ENCODE measurements at places on chromosomes 5 and 9.

- DNase-seq: no peak
Observed at GRCh38 chr9:70533492-70533891, 119.0 kb upstream of the KLF9 start.

GRCh38 chr5:144429405-144429804, 258.7 kb downstream of the KCTD16 start:
- no peak for DNase-seq

DNA sequence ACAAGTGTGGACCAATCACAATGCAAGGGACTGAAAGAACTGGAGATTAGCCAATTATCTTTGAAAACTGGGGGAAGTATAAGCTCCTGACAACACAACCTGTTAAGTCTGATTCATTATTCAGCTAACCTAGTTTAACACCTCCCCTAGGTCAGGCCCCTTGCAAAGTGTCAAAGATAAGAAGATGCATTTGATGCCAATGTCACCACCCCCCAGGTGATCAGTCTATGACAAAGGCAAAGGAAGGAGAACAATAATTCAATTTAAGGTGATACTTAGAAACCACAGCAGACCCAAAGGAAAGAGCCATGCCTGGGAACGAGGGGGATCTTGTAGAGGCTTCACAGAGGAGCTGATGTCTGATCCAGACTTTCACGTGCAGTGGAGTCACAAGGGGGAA, 137.9 kb downstream of the FBXL7 start:
- DNase-seq: no peak

- DNase-seq: no peak
Observed at GRCh38 chr9:118651511-118651910, 717.7 kb downstream of the BRINP1 start.

DNA sequence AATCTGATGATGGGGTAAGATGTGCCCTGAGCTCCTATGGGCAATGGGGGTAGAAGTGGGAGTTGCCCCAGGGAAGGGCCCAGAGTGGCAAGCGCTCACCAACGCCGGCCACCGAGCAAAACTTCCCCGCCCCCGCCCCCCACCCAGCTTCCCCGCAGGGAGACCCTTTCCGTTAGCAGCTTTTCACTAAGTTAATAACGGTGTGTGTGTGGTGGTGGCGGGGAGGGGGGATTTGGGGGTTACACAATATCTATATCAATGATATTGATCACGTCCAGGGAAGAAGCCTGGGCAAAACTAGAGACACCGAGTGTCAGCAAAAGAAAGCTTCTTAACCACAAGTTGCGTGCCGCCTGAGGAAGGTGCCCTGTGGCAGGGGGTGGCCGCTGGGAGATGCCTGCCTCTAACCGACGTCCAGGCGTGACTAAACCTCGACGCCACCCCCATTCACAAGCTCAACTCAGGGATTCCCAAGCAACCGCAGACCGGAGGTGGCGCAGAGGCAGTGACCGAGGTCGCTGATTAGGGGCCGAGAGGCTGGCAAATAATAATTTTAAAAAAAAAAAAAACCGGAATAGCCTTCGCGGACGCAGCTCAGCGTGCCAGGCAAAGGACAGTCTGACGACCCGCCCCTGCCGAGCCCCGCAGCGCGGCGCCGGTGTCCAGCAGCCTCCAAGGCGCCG, 222.6 kb downstream of the MEF2C start:
- DNase-seq: no peak

- no peak for DNase-seq
Observed at GRCh38 chr9:24118190-24118589, 292.1 kb upstream of the ELAVL2 start.

DNA sequence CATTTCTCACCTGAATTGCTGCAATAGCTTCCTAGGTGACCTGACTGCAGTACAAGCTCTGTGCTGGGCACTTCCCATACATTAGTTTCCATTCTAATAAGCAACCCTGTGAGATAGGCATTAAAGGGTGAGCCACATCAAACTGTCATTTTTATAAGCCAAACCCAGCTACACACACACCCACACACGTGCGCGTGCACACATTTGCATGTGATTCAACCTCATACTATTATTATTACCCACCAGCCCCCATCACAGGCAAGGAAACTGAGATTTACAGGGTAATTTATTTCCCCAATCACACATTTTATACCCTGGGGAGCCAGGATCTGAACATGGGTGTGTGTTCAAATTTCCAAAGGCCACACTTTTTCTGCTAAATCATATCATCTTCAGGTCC, 93.6 kb downstream of the TTLL11 start:
- DNase-seq: no peak

GRCh38 chr9:136671646-136672430, 9.1 kb downstream of the EGFL7 start:
- DNase-seq: no peak

DNA sequence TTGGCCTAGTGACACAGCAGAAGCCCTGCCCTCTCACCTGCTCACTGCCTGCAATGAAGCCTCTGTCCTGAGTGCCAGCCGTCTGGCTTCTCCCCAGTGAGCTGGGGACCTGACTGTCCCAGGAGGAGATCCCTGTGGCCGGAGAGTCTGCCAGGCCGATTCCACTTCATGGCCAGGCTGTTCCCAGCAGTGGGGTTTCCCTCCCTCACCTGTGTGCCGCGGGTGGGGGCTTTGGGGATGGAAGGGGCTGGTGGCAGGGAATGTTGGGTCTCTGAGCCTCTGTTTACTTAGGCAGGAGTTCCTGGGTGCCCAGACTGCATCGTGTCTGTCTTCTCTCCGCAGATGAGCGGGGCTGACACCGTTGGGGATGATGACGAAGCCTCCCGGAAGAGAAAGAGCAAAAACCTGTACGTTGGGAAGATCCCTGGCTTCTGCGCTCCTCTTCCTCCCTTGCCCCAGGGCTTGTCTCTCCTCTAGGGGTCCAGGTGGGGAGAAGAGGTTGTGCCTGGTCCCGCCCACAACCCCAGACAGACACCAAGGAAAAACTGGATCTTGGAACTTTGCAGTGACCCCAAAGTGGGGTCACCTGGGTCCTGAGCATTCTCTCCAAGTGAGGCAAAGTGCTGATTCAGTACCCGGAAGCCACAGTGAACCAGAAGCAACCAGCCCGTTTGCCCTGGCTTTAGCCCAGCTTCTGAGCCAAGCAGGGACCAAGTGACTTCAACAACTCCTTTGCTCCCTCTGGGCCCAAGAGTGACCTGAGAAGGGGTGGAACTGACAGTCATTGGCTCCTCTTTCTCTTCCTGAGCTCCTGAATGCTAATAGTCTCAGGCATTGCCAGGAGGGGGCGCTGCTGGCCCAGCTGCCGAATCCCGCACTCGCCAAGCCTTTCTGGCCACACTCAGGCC, 127.7 kb downstream of the RGS3 start:
- DNase-seq: peak; percentile 89

GRCh38 chr9:132288361-132288760, 66.4 kb downstream of the SETX start:
- DNase-seq: no peak

- DNase-seq: no peak
Observed at GRCh38 chr9:30459156-30459555, 1925.3 kb upstream of the ACO1 start.

- peak; percentile 28 for DNase-seq
Observed at GRCh38 chr5:133396187-133396741, 216.1 kb downstream of the FSTL4 start.

- no peak for DNase-seq
Observed at GRCh38 chr9:83792746-83793145, 24.8 kb downstream of the GKAP1 start.

DNA sequence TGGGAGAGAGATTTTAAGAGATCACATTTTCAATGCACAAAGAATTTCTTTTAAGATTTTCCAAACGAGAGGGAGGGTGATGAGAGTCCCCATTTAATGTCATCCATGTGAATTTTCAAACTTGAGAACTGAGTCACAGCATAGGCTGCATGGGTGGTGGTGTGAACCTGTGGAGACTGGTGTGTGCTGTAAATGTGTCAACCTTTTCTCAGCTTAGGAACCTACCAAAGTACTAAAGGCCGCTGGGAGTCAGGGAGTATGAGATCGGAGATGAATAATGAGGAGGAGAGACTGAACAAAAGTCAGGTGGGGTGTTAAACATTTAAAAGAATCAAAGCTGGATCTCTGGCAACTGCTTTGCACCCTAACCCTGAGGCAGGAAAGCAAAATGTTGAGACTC, 7.5 kb downstream of the ALDH1A1 start:
- DNase-seq: no peak

DNA sequence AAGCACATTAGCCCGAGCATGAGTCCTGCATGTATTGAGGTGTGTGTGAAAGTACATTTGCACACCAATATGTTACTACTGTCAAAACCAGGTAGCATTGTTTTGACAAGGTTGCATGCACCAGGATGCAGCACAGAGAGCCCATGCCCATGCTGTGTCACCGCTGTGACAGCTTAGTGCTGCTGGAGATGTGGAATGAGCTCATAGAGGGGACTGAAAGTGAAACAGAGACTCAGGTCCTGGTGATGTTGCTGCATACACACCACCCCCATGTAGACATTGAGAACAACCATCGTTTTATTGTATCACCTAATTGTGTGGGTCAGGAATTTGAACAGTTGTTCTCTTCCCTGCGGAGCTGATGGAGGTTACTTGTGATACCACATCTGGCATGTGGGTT, 53.0 kb downstream of the GADD45G start:
- DNase-seq: no peak

- no peak for DNase-seq
Observed at GRCh38 chr5:93586736-93587596, 3.9 kb downstream of the NR2F1 start.

- no peak for DNase-seq
Observed at GRCh38 chr9:82127465-82127864, 138.9 kb downstream of the SPATA31D1 start.

GRCh38 chr5:6936031-6936430, 222.8 kb downstream of the TENT4A start:
- no peak for DNase-seq

DNA sequence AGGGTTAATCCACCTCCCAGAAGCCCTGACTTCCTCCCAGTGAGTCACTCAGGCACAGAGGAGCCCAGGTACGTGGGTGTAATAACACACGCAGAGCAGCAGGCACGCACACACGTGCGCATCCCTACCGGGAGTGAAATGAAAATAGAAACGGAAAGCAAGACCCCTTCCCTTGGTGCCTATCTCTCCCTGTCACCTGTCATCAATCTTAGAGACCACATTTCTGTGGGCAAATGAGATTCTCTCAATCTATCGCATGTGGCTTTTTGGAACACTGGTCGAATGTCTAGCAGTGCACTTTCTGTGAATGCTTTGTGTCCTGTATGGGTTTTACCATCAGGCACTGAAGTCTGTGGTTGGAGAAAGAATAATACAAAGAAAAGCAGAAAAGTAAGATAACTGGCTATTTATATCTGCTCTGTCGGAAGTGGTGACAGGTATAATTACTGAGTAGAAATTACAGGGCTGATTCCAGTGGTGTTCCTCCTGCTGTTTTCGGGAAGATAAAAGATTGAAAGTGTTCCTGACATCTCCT, 137.7 kb upstream of the GRIA1 start:
- DNase-seq: no peak

DNA sequence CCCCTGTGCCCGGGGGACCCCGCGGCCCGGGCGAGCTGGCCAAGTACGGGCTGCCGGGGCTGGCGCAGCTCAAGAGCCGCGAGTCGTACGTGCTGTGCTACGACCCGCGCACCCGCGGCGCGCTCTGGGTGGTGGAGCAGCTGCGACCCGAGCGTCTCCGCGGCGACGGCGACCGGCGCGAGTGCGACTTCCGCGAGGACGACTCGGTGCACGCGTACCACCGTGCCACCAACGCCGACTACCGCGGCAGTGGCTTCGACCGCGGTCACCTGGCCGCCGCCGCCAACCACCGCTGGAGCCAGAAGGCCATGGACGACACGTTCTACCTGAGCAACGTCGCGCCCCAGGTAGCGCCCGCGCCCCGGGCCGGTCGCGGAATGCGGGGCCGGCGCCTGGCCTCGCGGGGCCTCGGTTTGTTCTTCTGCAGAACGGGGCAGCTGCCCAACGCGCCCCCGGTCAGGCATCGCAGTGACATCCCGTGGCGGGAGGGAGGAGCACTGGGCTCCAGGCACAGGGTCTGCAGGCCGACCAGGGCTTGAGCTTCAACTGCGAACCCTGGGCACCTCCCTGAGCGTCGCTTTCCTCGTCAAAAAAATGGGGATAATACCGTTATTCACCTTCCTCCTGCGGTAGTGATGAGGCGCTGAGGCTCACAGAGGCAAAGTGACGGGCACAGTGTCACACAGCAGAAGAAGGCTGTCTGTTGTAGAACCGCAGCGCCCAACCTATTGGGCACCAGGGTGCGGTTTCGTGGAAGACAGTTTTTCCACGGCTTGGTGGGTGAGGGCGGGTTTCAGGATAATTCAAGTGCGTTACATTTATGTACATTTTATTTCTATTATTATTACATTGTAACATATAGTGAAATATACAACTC, 777 bp downstream of the ENDOG start:
- peak; percentile 59 for DNase-seq

DNA sequence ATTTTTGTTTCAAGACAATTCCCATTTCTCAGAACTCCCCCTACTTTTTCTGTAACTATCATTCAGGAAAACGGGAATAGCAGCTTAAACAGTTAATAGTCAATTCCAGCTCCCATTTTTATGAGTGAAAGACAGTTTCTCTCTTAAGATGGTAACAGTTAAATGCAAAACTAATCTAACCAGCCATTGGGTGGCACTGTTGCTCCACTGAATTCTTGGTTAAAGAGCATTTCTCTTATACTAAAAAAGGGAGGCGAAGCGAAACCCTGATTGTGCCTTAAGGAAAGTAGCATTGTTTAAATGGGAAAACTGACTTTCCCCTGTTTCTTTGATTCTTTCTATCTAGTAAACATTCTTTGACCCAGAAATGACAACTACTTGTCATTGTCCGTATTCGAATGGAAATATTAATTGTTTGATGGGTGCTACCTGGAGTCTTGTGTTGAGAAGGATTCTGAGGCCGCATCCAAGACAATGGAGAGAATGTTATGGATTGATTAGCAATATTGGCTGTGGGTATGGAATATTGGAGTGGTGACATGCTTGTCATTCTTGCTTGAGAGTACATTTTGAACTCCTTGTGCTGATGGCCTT, 507.8 kb downstream of the MAT2B start:
- DNase-seq: peak; percentile 55

GRCh38 chr9:6926436-6926835, 168.7 kb downstream of the KDM4C start:
- no peak for DNase-seq

DNA sequence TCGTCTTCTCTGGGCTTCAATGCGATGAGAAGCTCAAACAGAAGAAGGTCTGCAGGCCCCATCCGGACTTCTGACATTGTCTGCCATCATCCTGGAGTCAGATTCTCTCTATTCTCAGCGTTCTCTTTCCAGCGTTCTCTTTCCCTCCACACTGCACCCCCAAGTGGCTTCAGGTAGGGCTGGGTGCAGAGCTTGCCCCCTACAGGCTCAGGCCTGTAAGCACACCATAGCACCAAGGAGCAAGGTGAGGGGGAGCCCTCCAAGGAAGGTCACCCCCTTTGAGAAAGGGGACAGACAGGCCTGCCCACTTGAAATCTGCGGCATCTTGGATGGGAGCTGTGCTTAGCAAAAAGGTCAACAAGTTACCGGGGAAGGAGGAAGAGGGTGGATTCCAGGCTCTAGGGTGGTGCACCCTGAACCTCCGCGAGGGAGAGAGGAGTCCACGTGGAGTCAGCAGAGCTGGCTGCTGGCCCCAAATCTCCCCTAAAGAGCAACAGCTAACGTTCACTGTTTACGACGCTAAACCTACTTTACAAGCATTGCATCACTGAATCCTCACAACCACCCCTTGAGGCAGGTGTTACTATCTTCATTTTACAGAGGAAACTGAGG, 27.5 kb downstream of the GPX3 start:
- no peak for DNase-seq

GRCh38 chr5:57216714-57217113, 42.9 kb downstream of the GPBP1 start:
- no peak for DNase-seq
